ENCODE measurements at places on chromosomes 1 and 21. TPM values are rescaled to one million over a fixed set of nuclear protein-coding genes. Genes with fewer than 3 reads are reported as not detected.

Gene ELAPOR1
- 3.3 TPM for polyA plus RNA-seq

Gene KIF14
- polyA plus RNA-seq, result 0.16 TPM

Gene ERICH3
- polyA plus RNA-seq, result 3.0 TPM

Gene L1TD1
- polyA plus RNA-seq, result 0.28 TPM

Gene PPIAL4G
- polyA plus RNA-seq, result 0.02 TPM

Gene LAD1
- 63.8 TPM for polyA plus RNA-seq

Gene S100A12
- polyA plus RNA-seq, result 1,191 TPM

Gene KRTAP12-2
- not detected for polyA plus RNA-seq

Gene CYB5RL
- 2.5 TPM for polyA plus RNA-seq

Gene PLPPR4
- polyA plus RNA-seq, result 0.37 TPM

Gene OR2AK2
- polyA plus RNA-seq, result not detected

Gene CYP4Z1
- 0.25 TPM for polyA plus RNA-seq

Gene PTCH2
- 0.37 TPM for polyA plus RNA-seq

Gene OR2M7
- polyA plus RNA-seq, result not detected

Gene DMRTA2
- polyA plus RNA-seq, result 0.08 TPM

Gene DTL
- polyA plus RNA-seq, result 1.1 TPM

Gene ADGRB2
- 0.89 TPM for polyA plus RNA-seq

Gene CD244
- 3.1 TPM for polyA plus RNA-seq

Gene NCDN
- polyA plus RNA-seq, result 8.8 TPM

Gene CCT3
- polyA plus RNA-seq, result 165 TPM

Gene MCOLN2
- 9.8 TPM for polyA plus RNA-seq

Gene PRDX6
- 219 TPM for polyA plus RNA-seq

Gene CAPN8
- 114 TPM for polyA plus RNA-seq

Gene TAS1R1
- polyA plus RNA-seq, result 0.02 TPM

Gene PAX7
- not detected for polyA plus RNA-seq

Gene TNNI3K
- 0.41 TPM for polyA plus RNA-seq

Gene PRAMEF12
- not detected for polyA plus RNA-seq

Gene LRRC71
- 3.5 TPM for polyA plus RNA-seq

Gene KCNJ15
- polyA plus RNA-seq, result 28.2 TPM

Gene UBL4B
- polyA plus RNA-seq, result not detected

Gene KIAA1614
- 2.8 TPM for polyA plus RNA-seq

Gene AMY1A
- polyA plus RNA-seq, result 1.1 TPM

Gene C8B
- polyA plus RNA-seq, result 0.22 TPM

Gene B3GALT5
- 0.06 TPM for polyA plus RNA-seq

Gene HCRTR1
- polyA plus RNA-seq, result not detected

Gene RNF207
- 8.0 TPM for polyA plus RNA-seq

Gene DPT
- 3.9 TPM for polyA plus RNA-seq

Gene EPHA2
- polyA plus RNA-seq, result 17.5 TPM

Gene PINK1
- polyA plus RNA-seq, result 39.2 TPM

Gene LENEP
- not detected for polyA plus RNA-seq

Gene SYPL2
- 1.3 TPM for polyA plus RNA-seq

Gene CDK18
- 9.7 TPM for polyA plus RNA-seq
